Right renal pelvis (tissue), 4 donors: ENCODE measurements at places on chromosomes 6 and 20.
A peak's percentile ranks its signal among the peaks of the same experiment; 100 is the strongest.

DNA sequence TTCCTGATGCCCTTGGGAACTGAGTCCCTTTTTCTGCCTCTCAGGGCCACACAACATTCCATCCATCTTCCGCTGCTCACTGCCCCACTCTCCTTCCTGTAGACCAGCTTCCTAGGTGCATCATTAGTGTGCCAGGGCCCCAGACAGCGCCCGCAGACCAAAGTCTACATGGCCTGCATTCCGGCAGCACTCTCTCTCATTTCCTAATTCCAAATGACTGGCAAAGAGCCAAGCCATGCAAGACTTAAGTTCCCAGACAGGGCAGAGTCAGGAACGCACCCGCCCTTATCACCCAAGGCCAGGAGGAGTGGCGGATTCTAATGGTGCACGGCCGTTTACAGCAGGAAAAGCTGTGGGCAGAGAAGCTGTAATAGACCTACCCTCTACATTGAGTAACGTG, 159.8 kb upstream of the ARID1B start:
- DNase-seq = peak; percentile 53

DNA sequence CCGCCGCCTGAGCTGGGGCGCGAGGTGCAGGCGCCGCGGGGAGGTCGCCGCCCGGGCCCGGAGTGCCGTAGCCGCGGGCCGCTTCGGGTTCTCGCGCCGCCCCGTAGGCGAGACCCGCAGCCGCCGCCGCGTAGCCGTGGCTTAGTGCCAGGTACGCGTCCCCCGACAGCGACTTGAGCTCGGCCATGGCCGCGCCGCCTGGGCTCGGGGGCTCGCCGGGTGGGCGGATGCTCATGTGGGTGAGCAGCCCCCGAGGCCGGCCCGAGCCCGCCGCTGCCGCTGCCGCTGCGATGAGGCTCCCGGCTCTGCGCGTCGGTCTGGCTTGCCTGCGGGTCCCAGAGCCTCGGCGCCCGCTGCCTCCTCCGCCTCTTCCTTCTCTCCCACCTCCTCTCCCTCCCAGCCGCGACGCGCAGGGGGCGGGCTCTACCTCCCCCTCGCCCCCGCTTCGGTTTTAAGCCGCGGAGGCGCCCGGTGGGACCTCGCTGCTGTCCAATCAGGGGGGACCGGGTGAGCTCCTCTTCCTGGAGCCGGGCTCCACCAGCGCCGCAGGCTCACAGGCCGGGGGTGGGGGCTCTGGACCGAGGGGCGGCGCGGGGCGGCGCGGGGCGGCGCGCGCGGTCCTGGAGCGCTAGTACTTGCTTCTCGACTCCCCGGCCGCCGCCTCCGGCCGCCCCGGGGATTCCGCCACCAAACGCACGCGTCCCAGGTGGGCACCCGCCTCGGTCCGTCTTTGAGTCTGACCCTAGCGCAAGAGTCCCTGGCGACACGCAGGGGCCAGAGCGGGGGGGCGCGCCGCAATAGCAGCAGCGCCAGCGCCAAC, at the start of gene BHLHE23:
Gene BHLHE23 (minus strand): TSS at position 425 of the 820 bp plus-strand sequence. CDS start 190 bp downstream, at position 235.
- no peak for DNase-seq

- DNase-seq = no peak
Observed at GRCh38 chr6:154086510-154086909, 47.5 kb downstream of the OPRM1 start.

DNA sequence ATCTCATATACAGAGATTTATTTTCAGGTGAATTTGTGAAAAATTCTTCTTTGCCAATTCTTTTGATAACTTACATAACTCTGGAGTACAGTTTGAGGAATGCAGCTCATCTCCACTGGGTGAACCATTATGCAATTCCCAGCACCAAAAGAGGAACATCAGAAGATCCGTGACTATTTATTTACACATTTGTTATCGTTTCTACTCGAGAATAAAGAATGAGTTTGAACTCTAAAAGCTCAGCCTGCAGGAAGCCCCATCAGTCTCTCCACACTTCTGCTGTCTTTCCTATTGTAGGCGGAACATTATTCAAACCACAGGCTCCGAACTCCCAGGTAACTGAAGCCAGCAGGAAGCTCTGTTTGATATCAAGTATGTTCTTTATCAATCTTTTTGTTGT, 95.9 kb upstream of the IFNGR1 start:
- no peak for DNase-seq

GRCh38 chr6:39466631-39467030, 144.1 kb upstream of the KCNK16 start:
- DNase-seq = no peak

GRCh38 chr6:118319416-118319815, 228.7 kb upstream of the PLN start:
- no peak for DNase-seq

GRCh38 chr6:46284475-46284874, 113.7 kb upstream of the ENPP5 start:
- no peak for DNase-seq

- DNase-seq = no peak
Observed at GRCh38 chr20:32007787-32008616, 2.2 kb upstream of the CCM2L start.

DNA sequence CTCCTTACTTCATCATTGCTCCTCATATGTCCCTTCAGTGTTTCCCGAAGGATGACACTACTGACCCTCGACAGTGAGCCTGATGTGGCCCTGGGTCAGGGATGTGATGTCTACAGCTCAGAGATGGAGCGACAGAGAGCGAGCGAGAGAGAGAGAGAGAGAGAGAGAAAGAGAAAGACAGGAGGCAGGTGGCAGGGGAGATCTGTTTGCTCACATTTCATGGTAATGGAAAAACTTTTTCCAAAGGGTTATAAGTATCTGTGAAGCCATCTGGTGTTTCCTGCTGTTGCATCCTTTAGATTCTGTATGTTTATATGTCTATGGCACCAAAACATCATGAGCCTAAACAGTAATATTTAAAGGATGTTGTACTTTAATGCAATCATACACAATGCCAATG, 77.2 kb downstream of the PPP1R3G start:
- no peak for DNase-seq

- no peak for DNase-seq
Observed at GRCh38 chr6:34773916-34774315, 16.6 kb downstream of the SNRPC start.

DNA sequence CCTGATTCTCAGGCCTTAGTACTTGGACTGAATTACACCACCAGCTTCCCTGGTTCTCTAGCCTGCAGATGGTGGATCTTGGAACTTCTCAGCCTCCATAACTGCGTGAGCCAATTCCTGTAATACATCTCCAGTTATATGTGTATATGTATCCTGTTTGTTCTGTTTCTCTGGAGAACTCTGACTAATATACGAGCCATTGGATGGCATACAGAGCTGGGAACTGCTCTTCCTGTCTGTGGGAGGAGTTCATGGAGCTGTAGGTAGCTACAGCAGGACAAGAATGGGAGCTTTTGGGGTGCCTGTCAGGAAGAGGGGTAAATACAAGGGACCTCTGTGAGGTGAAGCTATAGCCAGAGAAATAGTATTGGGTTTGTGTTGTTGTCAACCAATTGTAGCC, 41.2 kb downstream of the TMEM14A start:
- DNase-seq = no peak

DNA sequence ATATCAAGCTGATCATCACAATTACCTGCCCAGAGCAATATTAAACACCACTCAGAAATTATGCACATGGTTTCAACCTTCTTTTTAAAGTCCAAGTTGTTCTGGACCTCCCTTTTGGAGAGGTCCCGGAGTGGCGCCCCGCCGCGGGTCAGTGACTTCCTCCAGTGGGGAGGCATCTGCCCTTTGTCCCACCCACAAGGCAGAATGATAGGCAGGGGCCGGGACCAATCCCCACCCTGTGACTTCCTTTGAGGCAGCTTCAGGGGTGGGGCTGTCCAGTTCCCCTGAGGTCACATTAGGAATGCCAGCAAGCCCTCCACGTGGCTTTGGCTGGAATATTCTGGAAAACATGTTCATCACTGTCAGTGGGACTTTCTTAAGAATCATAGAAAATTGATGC, 207.0 kb downstream of the ANKRD60 start:
- DNase-seq = no peak

GRCh38 chr20:61728786-61729770, 336.6 kb downstream of the TAF4 start:
- DNase-seq = no peak

- no peak for DNase-seq
Observed at GRCh38 chr6:55886185-55886836, 10.9 kb upstream of the BMP5 start.

DNA sequence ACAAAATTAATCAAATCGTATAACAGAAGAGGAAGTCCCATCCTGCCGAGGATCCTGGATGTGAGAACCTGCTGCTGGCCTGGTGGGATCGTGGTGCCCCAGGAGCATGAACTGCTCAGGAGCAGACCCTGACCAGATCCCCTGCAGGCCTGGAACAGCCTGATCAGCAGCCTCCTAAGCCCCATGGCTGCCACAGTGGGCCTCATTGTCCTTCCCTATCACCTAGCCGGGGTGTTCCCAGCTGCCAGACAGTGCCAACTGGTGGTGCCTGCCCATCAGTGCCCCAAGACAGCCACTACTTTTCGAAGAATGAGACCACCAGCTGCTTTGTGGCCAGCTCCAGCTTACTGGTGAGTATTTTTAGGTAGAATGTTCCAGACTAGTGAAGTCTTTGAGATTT, 19.6 kb upstream of the MAS1L start:
- no peak for DNase-seq

GRCh38 chr6:45369870-45370269, 7.9 kb downstream of the SUPT3H start:
- no peak for DNase-seq

DNA sequence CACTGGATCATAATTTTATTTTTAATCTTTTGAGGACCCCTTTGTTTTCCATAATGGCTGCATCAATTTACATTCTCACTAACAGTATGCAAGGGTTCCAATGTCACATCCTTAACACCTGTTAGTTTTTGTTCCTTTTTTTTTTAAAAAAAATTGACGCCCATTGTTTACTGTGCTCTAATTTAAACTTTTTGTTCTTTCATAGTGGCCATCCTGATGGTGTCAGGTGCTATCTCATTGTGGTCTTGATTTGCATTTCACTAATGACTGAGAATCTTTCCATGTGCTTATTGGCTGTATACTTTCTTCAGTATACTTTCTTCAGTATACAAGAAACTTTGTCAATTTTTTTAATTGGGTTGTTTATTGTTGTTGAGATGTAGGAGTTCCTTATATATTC, 347.0 kb downstream of the RNGTT start:
- no peak for DNase-seq

DNA sequence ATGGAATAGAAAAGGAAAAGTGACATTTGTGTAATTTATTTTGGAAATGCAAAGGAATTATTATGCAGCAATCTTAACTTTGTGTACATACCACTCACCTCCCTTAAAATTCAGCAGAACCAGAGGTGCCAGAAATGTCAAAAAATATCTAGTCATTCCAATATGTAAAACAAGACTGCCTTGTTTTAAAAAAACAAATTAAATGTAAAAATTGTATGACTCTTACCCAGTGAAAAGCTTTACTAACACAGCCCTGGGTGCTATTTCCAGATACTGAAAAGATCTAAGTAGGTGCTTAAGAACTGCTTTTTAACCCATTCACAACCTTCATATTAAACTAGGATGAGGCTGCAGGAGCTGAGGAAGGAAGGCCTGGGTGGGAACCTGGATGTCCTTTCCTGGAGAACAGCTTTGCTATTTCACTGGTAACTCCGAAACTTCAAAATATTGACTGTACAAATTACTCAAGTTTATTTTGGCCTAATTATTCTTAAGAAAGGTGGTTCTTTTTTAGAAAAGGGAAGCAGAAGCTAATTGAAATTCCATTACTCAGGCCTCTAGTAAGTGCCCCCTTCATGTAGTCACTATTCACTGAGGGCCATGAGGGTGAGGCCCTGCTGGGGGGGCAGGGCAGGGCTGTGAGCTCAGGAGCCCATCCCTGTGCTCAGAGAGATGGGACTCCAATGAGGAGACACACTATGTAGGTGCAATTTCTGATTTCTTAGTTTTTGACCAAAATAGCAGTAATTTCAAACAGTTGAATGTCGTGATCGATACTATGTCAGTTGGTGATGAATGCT, 139.6 kb downstream of the MAP3K4 start:
- DNase-seq = no peak

DNA sequence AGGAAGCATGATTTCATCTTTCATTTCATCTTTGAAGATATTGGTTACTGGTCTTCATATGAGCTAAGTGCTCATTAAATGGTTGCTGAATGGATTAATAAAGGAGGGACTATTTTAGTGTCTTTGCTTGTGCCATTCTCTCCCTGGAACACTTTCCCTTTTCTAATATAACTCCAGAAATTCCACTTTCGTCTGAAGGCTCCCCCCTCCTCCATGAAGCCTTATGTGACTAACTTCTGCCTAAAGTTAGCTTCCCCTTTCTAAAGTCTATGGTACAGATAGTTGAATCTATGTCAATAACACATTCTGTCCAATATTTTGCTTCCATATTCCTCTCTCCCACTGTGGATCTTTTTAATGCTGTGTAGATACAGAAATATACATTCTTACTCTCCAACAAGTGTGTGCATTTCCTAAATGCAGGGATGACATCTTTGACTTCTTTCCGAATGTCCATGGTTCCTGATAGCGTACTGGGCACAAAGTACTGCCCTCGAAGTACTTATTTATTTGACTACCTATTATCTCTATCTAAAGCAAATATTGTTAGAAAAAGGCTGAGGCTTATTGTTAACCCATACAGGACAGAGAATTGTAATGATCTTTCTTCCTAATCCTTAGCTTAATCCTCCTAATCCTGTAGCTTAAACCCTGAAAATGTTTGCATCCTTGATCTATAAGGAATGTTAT, 84.7 kb upstream of the ELOVL5 start:
- DNase-seq = no peak

GRCh38 chr6:145892026-145892425, 72.1 kb downstream of the SHPRH start:
- DNase-seq = no peak

DNA sequence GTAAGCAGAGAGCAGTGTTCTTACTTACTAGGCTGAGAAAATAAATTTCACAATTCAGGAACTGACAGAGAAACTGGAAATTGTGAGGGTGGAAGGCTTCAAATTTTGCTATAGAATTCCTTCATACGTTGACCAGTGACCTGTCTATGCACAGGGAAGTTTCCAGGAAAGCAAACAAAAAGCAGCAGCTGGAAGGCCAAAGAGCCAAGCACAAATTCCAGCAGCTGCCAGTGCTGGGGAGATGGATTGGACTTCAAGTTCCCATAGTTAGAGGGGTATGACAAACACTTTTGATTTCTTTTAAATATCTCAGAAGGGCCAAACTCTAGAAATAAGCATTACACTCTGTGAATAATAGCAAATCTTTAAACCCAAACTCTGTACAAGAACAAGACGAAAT, 299.1 kb upstream of the KCNQ5 start:
- DNase-seq = no peak

- DNase-seq = no peak
Observed at GRCh38 chr6:157143171-157143889, 180.0 kb downstream of the TMEM242 start.

DNA sequence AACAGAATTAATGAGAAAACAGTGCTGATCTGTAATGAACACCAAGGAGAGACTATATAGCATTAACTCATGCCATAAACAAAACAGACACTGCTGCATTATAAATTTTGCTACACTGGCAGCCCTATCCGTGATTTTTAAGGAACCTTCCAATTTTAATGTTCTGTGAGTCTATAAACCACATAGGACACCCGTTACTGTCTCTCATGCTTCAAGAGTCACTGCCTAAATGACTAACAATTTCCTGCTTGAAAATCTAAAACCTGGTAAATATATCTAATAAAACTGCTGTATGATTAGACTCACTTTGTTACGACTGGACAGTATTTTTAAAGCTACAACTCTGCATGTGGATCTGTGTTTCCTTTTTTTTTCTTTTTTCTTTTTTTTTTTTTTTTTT, 8.7 kb downstream of the CHD6 start:
- DNase-seq = no peak

GRCh38 chr6:119526561-119527230, 177.1 kb upstream of the MAN1A1 start:
- no peak for DNase-seq
